SW 1271 (cell line): ENCODE measurements at places on chromosomes 12 and 14.

- DNase-seq = no peak
These were observed 15.5 kb downstream of the LHX5 start for GRCh38 chr12:113456199-113456598.

- no peak for DNase-seq
These were observed 31.1 kb downstream of the IRF2BPL start for GRCh38 chr14:76997257-76997970.

DNA sequence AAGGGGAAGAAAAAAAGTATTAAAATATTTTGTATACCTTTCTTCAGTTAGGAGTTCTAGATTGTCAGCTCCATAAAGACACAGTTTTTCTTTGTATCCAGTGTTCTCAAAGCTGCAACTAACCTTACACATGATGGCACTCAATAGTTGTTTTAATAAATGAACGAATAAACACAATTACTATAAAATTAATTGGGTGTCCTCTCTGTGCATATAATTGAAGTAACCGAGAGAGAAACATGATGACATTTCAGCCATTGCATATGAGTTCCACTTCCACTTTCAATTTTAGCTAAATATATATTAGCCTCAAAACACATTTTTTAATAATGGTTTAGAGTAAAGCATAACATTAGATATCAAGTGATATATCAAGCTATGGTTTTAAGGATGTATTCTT lies 671.2 kb downstream of the LRFN5 start:
- no peak for DNase-seq

DNA sequence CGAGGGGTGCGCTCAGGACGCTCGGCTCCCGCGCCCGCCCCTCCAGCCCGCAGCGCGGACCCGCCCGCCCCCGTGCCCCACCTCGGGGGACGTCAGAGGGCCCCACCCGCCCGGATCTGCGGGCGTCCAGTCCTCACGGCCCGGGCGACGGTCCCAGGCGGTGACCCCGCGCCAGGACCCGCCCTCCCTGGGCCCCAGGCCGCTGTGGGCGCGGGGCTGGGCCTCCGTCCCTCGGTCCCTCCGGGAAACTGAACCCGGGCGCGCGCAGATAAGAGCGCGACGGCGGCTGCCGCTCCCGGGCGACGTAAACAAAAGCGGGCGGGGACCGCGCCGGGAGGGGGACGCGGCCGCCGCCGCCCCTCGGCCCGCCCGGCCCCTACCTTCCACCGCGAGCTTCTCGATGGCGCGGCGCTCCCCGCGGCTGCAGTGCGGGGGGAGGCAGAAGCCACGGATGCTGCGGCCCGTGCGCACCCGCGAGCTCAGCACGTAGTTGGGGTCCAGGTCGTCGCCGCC lies 1.1 kb downstream of the CKB start:
- DNase-seq = no peak

DNA sequence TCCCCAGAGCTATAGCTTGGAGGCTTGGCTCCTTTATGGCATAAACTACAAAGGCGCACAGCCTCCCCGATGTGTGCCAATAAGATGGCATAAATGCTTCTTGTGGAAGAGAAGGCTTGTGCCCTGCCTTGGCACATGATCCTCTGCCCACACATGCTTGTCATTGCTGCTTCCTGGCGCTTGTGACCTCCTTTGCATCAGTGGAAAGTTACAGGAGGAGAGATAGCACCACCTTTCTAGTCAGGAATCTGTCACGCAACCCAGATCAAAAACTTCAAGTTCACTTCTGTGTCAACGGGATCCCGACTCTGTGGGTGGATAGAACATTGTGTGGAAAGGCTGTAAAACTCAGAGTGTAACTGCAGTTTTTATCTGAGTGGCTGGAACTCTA lies 183.8 kb upstream of the HIF1A start:
- no peak for DNase-seq

DNA sequence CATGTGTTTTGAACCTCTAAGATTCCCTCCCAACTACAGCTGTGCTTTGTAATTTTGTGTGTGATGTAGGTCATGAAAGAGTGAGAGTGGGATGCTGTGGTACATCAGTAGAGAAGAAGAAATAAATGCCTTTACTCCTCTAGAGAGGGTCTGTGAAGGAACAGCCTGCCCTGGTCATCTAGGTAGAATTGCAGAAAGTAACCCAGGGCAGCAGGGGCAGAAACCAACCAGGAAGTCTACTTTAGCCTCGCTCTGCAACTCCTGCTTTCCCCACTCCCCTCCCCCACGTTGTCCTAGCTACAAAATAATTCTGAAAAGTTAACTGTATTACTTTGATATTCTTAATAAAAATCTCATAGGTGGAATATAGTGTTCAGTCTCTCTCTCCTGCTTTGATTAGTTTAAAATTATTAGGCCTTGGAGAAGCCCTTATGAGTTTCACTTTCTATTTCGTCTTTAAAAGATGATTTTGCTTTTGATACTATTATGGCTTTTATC lies 7.5 kb downstream of the TBK1 start:
- no peak for DNase-seq

- no peak for DNase-seq
These were observed 23.7 kb upstream of the YAF2 start for GRCh38 chr12:42261708-42262107.

- DNase-seq = no peak
These were observed 5.8 kb downstream of the TNS2 start for GRCh38 chr12:53055471-53056266.

GRCh38 chr12:101789171-101789570 lies 41.6 kb downstream of the GNPTAB start:
- no peak for DNase-seq

DNA sequence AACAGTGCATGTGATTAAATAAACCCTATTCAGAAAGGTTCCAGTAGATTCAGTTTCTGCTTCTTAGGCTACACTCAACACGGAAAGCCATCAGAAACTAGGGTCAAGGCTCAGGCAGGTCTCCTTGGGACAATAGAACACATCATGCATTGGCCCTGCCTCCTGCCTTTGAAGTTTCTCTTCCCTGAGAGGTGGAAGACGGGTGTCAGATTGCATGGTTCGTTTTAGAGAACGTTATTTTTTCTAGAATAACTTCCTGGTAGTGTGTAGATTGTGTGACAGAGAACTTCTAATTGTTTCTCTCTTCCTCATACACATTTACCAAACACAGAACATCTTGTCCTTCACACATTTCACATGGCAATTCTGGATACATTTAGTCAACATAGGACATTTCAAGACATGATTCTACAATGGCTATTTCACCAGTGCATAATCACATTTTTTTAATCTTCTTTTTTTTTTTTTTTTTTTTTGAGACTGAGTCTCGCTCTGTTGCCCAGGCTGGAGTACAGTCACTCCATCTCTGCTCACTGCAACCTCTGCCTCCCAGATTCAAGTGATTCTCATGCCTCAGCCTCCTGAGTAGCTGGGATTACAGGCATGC lies 106.6 kb upstream of the AMN1 start:
- DNase-seq = no peak

DNA sequence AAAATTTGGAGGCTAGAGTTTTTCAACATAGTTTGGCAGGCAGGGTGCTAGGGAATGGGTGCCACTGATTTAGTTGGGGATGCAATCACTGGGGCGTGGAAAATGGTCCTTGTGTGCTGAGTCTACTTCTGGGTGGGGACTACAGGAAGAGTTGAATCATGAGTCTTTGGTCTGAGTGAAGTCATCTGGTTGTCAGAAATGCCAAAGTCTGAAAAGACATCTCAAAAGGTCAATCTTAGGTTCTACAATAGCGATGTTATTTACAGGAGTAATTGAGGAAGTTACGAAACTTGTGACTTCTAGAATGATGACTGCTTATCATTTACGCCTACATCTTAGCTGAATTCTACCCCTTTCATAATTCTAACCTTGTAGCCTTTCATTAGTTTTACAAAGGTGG lies 209.1 kb downstream of the NUBPL start:
- DNase-seq = no peak

GRCh38 chr14:103123634-103124500 lies 606 bp downstream of the TNFAIP2 start:
- no peak for DNase-seq

GRCh38 chr14:33254861-33255395 lies 316.2 kb downstream of the NPAS3 start:
- DNase-seq = no peak

- no peak for DNase-seq
These were observed 36.3 kb upstream of the PPM1A start for GRCh38 chr14:60212503-60213371.

DNA sequence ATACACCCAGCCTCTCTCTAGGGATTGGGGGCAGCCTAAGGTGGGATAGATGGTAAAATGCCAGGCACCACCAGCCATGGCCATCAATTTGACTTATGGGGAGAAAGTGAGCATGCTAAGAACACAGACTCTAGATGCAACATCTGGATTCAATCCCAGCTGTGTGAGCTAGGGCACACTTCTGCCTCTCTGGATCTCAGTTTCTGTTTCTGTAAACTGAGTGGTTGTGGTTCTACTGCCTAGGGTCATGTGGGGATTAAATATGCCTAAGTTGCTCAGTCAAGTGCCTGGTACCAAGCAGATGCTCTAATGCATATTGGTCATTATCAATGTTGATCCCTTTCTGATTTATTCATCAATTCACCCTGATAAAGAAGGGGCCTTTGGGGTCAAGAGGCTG lies 12.6 kb upstream of the OAS1 start:
- DNase-seq = no peak

DNA sequence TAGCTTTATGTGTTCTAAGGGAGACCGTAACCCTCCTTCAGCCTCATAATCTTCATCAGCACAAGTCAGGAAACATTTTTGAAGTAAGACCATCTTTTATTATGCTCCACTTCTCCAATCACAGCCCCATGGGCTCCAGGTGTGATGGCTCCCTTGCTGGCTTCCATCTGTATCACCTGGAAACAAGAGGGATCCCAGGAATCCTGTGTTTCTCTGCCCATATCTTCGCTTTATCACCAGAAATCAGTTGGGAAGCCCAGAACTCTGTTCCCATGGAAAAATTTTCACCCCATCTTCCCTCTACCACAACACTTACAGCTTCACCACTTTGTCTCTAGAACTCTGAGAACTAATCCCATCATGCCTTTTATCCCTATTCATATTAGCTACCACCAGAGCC lies 68.3 kb downstream of the METTL25 start:
- no peak for DNase-seq

DNA sequence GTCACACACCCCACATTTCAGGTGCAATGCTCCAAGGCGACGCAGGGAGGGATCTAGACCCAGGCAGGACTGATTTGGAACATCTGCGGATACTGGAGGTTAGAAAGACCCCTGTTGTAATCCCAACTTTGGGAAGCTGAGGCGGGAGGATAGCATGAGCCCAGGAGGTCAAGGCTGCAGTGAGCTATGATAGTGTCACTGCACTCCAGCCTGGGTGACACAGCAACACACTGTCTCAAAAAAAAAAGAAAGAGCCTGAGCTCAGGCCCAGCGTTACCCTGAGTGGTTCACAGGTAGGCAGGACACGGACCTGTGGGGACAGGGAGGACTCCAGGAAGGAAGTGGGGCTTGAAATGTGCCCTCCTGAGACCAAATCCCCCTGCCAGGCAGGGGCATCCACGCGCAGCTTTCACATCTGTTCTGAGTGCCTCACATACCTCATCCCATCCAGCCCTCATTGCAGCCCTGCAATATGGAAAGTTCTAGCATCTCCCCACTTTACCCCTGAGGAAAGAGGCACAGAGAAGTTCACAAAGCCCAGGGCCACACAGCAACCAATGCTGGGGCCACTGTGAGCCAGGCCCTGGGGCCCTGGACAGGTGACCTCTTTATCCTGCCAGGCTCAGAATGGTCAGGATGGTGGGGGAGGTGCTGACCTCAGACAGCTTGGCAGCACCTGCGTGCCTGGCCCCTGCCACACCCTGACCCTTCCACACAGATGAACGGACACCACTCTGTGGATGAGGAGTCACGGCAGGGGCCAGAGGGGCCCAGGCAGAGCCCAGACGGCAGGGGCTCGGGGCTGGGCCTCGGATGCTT lies 34.1 kb downstream of the CCDC85C start:
- DNase-seq = no peak

GRCh38 chr14:75523771-75524171 lies 1.5 kb downstream of the BATF start:
- no peak for DNase-seq

GRCh38 chr14:74403619-74404417 lies 22.2 kb downstream of the SYNDIG1L start:
- no peak for DNase-seq

- DNase-seq = no peak
These were observed 106.7 kb downstream of the MYF5 start for GRCh38 chr12:80823393-80823792.

- DNase-seq = no peak
These were observed 124.4 kb downstream of the DAD1 start for GRCh38 chr14:22464422-22465142.

DNA sequence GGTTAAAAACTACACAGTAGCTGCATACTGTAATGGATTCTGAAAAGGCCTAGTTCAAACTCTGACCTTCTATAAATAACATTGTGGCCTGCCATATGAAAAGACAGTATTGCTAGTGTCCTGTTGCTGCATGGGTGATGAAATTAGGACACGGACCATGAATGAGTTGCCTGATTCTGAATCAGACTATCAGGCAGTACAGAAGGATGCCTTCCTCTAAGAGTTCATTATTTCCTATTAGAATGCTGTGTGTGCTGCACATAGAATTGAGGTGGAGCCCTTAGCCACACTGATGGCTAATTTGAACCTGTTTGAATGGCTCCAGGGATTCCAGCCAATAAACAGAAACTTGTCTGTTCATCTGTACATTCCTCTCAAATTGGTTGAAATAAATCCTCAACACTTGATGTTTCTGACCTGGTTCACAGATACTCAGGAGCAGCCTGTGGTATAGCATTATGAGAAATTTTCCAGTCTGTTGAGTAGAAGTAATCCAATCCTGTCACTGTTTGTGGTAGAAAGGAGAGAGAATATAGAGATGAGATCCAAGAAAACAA lies 483.2 kb downstream of the APAF1 start:
- no peak for DNase-seq

DNA sequence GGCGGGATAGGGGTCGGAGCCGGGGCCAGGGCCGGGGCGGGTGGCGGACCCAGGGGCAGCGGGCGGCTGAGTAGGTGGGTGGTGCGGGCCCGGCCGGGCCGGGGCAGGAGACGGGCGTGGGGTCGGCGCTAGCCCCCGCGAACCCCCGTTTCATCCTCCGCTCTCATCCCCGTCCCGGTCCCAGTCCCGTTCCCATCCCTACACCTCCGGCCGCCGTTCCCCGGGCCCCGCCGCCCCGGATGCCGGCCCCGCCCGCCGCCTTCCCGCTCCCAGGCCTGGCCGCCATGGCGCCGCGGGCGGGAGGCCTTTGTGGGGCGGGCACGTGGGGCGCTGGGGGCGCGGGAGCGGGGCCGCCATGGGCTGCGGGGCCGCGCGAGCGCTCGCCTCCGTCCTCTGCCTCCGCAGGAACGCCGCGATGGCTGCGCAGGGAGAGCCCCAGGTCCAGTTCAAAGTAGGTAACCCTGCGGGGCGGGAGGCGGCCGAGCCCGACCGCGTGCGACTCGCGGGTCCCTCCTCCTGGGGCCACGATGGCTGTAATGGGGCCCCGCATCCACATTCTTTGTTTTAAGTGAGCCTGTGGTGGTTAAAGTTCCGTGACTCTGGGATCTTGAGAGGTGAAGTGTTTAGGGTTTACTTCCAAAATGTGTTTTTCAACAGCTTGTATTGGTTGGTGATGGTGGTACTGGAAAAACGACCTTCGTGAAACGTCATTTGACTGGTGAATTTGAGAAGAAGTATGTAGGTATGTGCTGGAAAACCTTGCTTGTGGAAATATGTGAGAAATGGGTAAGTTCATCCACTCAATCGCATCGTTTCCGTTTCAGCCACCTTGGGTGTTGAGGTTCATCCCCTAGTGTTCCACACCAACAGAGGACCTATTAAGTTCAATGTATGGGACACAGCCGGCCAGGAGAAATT lies 572 bp downstream of the RAN start:
- no peak for DNase-seq

GRCh38 chr12:120944645-120945217 lies 33.6 kb upstream of the HNF1A start:
- DNase-seq = peak; percentile 58
